Stimulated activated CD8-positive, alpha-beta memory T cell treated with anti-CD3 and anti-CD28 coated beads, Interleukin-4, amount 100 ng/mL, for 4 hours (primary cell): ENCODE measurements at places on chromosomes 13 and 19.

DNA sequence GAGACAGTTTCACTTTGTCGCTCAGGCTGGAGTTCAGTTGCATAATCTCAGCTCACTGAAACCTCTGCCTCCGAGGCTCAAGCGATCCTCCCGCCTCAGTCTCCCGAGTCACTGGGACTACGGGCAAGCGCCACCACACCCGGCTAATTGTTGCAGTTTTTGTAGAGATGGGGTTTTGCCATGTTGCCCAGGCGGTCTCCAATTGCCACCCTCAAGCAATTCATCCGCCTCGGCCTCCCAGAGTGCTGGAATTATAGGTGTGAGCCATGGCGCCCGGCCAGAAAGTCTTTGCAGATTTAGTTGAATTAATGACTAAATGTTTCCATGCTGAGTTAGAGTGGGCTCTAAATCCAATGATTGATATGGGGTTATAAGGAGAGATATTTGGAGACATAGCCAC lies 4.5 kb upstream of the CADM4 start:
- no peak for DNase-seq

- DNase-seq: peak; percentile 7
Measured at GRCh38 chr13:36345438-36346221, 564 bp downstream of the SPART start.

DNA sequence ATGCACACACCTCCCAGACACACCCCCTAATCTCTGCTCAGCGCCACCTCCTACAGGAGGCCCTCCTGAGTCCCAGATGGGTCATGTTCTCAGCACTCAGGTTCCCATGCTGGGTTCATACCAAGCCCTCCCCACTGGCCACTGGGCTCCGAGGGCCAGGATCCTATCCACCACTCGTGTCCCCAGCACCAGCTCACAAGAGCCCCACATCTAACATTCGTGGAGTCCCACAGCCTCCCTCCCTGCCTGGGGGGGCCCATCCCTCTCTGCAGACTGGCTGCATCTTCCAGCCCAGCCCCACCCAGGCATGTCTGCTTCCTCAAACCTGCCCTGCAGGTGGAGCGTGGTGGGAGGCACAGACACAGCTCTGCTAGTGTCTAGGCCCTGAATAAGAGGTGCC lies 227.4 kb downstream of the TUBA3C start:
- DNase-seq: no peak

DNA sequence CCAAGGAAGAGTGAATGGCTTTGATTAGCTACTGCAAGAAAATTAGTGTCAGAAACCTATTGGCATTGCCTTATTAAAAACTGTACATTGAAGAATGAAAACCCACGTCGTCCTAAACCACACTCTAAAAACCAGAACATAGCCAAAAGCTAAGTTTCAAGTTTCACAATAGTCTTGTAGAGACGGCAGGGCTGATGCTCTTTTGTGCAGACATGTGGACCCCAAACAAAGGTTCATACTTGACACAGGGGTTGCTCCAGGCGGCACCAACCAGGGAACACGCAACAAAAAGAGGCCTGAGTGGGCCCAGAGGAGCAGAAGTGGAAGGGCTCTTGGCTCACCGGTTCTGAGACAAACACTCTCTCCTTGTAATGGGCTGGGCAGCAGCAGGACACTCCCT lies 28.6 kb upstream of the MIR17HG start:
- no peak for DNase-seq

GRCh38 chr19:28500982-28501630 lies 711.8 kb downstream of the UQCRFS1 start:
- DNase-seq: no peak

- no peak for DNase-seq
Measured at GRCh38 chr13:61275251-61275650, 140.4 kb downstream of the PCDH20 start.

GRCh38 chr13:30338331-30338851 lies 31.0 kb upstream of the KATNAL1 start:
- DNase-seq: no peak

DNA sequence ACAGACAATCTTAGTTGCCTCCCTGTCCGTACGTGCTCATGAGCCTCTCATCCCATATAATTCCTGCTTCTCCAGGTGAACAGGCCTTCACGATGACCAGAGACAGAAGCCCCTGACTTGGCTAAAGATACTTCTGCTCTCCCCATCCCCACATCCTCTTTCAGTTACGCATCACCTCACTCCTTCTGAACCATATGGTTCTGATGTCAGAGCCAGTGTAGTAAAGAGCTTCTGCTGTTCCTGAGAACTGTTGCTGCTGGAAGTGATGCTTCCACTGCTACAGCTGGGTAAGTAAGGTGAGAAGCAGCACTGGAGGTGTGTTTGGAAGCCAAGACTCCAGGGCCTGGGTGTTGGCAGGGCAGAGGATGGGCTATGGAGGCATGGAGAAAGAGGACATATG lies 12.9 kb downstream of the SIGLECL1 start:
- no peak for DNase-seq

DNA sequence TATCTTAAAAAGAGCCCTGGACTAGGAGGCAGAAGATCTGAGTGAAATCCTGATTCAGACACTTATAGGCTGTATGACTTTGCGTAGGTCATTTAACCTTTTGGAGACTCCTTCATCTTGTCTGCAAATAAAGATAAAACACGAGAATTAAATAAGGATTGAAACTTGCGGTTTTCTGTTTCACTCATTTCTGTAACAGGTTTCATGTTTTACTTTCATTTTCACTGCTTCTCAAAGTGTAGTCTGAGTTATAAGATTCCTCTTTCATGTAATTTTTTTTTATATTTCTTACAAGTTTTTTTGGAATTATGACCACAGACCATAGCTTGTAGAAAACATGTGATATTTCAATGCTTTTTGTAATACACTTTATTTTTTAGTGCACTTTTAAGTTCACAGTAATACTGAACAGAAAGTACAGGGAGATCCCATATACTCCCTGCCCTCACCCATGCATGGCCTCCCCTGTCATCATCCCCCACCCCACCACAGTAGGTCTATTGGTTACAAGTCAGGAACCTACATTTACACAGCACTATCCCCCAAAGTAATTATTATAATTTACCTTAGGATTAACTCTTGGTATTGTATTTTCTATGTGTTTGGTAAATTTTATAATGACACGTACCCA lies 174.6 kb downstream of the ITGBL1 start:
- no peak for DNase-seq

DNA sequence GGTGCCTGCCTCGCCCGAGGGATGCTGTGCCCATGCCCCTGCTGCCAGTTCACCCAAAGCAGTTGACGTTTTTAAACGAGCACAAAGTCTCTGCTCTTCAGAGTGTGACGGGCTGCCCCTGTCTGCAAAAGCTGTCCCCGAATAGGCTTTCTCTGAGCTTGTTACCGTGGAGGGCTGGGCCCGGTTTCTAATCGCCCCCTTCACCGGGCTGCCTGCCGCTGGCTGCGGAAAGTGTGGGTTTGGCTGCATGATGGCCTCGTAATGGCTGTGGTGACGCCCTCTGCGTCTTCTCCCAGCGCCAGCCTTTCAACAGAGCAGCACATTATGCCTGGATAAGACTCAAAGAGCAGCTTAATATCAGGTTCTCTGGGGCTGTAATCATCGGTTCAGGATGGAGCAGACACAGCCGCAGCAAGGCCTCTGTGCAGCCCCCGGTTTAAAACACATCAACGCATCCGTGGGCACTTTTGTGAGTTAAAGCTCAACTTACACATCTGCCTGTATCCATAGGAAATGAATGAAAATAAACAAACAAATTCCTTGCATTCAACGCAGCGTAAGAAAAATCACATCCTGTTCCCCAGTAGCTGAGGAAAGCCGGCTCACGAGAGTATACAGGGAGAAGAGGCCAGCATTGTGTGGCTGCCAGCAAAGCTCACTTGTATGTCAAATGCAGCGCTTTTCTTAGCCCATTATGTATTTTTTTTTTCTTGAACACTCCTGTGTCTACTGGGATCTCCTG lies 166.4 kb upstream of the SOX1 start:
- no peak for DNase-seq

- DNase-seq: no peak
Measured at GRCh38 chr13:41460930-41461329, 3.6 kb downstream of the RGCC start.

DNA sequence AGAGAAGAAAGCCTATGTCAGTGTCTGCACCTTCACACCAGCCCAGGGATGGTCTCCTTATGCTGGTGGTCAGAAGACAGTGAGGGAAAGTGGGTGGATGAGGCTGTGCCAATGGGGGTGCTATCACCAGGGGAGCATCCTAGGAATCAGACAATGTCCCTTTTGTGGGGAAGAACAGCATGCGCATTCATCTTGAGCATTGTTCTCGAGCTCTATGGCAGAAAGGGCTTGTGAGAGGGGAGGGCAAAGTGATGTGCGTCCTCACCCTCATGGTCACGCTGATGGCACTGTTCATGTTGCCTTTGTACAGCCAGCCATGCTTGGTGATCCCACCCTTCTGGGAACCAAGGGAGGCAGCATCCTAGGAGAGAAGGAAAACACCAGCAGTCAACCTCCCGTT lies 56.1 kb downstream of the DOCK9 start:
- DNase-seq: no peak

- DNase-seq: no peak
Measured at GRCh38 chr13:39897636-39898035, 242.2 kb downstream of the COG6 start.

DNA sequence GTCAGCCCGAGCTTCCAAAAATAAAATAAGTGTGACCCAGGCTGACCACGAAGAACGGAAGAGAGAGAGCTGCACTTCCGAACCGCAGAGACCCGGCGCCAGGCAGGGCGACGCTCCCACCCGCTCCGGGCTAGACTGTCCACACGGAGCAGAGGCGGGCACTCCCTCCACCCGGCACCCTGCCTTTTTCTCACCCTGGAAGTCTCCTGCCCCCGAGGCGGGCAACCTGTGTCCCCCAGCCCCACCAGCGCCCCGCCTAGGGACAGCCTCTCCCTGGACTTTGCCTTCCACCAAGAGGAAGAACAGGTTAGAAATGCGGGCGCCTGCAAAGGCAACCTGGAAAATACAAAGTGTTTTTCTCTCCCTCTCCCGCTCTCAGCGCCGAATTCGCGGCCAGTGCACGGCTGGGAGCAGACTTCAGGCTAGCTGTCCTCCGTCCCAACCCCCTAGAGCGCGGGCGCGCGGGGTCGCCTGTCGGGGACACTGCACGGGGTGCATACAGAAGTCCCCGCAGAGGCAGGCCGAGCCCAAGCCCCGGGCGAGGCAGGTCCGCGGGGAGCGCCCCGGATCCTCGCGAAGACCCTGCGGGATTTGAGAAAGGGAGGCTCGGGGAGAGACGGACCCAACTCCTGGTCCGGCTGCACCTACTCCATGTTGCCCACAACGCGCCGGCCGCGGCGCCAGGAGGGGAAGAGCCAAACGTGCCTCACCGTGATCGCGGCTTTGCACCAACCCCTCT lies 845 bp downstream of the SPRY2 start:
- DNase-seq: no peak

GRCh38 chr13:76533251-76533650 lies 353.0 kb downstream of the KCTD12 start:
- no peak for DNase-seq

- DNase-seq: no peak
Measured at GRCh38 chr13:93289842-93290241, 63.2 kb downstream of the GPC6 start.

- no peak for DNase-seq
Measured at GRCh38 chr19:51114087-51114729, 6.0 kb upstream of the CTU1 start.

- DNase-seq: no peak
Measured at GRCh38 chr19:31492050-31492449, 142.8 kb upstream of the TSHZ3 start.

DNA sequence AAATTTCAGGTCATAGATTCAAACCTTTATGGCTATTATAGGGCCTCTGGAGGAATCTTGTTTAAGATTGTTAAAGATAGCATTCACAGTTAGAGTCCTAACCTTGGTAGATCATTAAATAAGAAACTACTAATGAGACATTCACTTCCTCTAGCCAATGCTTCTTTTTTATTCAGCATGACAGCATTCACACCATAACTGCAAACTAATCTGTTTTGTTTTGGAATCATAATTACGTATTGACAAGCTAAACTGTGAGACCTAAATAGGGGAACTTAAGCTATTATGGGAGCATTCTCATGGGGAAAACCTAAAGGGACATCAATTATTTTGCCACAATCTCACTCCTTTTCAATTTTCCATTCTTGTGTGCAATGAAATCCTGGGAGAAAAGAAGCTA lies 653.8 kb downstream of the PCDH9 start:
- DNase-seq: no peak

DNA sequence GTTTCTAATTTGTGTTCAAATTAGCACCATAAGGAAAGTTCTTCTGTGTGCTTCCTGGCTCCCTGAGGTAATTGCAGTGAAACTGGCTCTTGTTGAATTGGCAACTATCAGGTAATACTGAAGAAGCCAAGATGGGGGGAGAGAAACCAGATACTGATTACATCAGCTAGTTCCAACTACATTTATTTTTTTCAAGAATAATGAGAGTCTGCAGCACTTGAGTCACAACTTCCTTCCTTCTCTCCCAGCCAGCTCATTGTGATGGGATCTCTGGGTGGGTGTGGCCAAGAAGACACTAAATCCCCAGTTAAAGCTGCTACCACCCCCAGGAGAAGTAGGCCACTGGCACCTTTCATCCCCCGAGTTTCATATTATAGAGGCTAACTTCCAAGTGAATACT lies 100.7 kb upstream of the RXFP2 start:
- no peak for DNase-seq

- DNase-seq: no peak
Measured at GRCh38 chr13:114068656-114069318, 63.6 kb downstream of the RASA3 start.

DNA sequence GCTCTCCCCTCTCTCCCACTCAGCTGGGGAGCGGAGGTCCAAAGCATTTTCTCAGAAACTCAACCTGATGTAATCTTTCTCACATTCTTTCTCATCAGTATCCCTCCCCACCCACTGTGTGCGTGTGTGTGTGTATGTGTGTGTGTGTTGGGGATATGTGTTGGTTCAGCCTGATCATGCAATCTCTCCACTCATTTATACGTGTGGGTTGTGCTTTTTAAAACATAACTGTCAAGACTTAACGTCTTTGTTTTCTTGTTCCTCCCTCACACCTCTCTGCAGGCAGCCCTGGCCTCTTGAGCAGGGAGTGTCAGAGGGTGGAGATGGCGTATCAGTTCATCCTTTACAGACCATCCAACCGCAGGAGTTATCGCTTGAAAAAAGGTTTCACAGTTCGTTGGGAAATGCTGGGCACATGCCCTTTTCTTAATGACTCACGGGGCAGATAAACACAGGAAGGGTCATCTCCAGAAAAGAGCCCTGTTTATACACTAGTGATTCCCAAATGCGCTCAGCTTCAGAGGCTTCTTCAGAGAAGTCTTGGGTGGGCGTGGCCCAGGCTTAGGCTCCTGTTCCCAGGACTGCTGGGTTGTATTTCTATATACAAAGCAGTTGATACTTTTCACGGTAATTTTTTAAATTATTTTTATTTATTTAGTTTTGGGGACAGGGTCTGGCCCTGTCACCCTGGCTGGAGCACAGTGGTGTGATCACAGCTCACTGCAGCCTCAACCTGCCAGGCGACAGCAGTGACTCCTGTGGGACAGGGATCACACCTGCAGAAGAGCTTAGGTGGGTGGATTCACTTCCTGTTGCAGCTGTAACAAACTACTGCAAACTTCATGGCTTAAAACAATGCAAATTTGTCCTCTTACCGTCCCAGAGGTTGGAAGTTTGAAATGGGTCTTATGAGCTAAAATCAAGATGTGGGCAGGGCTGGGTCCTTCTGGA lies 60.3 kb downstream of the CCDC70 start:
- no peak for DNase-seq
